ENCODE measurements at places on chromosomes 12 and 14. TPM values are rescaled to one million over a fixed set of nuclear protein-coding genes. Genes with fewer than 3 reads are reported as not detected.

DNA sequence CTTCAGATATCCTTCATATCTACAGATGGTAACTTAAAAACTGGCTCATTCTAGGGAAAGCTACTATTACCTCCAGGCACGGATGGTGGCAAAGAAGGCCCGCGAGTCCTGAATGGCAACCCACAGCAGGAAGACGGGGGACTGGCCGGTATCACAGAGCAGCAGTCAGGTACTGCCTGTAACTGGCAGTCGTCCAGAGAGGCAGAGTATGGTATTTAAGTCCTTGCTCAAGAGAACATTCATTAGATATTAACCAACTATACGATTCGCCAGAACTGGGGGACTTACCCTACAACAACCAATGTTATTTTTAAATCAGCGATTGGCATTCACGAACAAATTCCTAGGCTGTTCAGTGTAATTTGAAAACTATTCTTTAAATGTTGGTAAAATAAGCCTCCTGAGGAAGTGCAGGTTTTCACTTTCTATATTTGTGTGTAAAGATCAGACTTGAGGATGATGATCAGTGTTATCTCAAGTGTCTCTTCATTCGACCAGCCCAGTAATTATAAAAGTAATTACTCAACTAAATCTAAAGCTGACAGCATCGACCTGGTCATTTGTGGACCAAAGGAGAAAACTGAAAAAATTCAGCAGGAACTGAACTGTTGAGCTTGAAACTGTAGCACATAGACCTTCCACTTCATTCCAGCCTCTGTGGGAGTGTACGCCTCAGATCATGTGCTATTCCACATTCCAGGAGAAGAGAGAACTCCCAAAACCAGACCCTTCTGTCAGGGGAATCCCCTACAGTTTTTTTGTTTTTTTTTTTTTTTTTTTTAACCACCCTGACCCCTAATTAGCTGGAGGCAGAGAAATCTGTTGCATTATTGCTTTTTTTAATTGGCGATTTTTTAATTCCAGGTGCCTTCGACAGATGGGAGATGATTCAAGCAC, 75.6 kb downstream of the ESR2 start:
- no peak overlapping the region for H3K27ac ChIP-seq
- H3K36me3 ChIP-seq: peaks cover 31% of the 10 kb centered on the region
- H3K27me3 ChIP-seq: no peaks in the 10 kb centered on the region
- no peak for DNase-seq
- peaks cover 1% of the 10 kb centered on the region for H3K4me1 ChIP-seq
- H3K4me3 ChIP-seq: no peak overlapping the region

Gene MFAP5
- 1.4 TPM for total RNA-seq

DNA sequence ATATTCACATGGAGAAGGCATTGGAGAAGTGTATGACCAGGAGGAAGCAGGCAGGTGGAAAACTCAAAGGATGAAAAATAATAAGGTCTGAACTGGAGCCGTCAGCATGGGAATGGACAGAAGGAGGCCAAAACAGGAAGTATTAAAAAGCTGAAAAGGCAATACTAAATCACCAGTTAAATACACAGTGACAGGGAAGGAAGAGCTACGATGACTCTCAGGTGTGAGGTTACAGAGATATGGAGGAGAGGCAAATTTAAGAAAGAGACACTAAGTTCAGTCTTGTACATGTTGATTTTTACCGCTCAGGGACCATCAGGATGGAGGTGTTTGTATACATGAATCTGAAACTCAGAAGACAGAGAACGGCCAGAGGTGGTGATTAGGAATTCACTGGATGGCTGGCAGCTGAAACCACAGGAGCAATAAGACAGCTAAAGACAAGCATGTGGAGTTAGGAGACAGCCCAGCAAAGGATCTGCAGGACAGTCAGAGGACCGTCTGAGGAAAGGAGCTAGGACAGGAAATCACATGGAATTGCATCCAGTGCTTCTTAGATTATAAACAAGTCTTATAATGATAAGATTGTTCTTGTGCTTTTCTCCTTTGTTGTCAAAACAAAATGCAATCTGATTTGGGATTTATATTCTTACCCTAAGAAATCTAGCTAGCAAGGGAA, 33.9 kb upstream of the CDKN3 start:
- no peaks in the 10 kb centered on the region for H3K36me3 ChIP-seq
- H3K27ac ChIP-seq: no peak overlapping the region
- peaks cover 5% of the 10 kb centered on the region for H3K27me3 ChIP-seq
- no peak for DNase-seq
- H3K4me1 ChIP-seq: peaks cover 22% of the 10 kb centered on the region

Gene LRRC10
- not detected for total RNA-seq

DNA sequence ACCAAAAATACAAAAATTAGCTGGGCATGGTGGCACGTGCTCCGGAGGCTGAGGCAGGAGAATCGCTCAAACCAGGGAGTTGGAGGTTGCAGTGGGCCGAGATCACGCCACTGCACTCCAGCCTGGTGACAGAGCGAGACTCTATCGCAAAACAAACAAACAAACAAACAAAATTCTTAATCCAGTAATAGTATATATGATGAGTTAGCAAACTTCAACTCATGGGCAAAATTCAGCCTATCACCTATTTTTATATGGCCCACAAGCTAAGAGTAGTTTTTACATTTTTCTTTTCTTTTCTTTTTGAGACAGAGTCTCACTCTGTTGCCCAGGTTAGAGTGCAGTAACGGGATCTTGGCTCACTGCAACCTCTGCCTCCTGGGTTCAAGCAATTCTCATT, 14.9 kb downstream of the ATF7 start:
- no peaks in the 10 kb centered on the region for H3K4me1 ChIP-seq
- H3K27ac ChIP-seq: no peak overlapping the region
- DNase-seq: no peak
- no peaks in the 10 kb centered on the region for H3K27me3 ChIP-seq

GRCh38 chr12:51820526-51821439, 27.7 kb downstream of the FIGNL2 start:
- H3K4me1 ChIP-seq: peaks cover 10% of the 10 kb centered on the region
- H3K27me3 ChIP-seq: peaks cover 14% of the 10 kb centered on the region
- H3K27ac ChIP-seq: no peak overlapping the region
- H3K4me3 ChIP-seq: no peak overlapping the region
- peaks cover 5% of the 10 kb centered on the region for H3K36me3 ChIP-seq

DNA sequence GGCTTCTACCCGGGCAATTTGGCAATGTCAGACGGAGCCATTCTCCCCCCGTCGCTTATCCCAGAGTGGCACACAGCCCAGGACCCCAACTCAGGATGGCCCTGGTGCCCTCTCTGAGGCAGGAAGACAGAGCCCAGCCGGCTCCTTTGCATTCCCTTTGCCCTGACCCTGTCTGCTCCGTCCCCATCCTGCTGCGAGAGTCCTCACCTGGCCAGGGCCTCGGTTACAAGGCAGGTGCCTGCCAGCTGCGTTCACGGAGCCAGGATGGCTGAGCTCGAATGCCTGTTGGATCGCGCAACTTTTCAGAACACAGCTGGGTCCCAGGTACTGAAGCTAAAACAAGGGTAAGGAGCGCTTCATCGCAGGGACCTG, 18.6 kb downstream of the LRTM2 start:
- H3K4me3 ChIP-seq: no peak overlapping the region
- no peak for DNase-seq
- H3K27ac ChIP-seq: no peak overlapping the region
- H3K4me1 ChIP-seq: peaks cover 16% of the 10 kb centered on the region
- H3K27me3 ChIP-seq: peaks cover 49% of the 10 kb centered on the region
- H3K36me3 ChIP-seq: no peaks in the 10 kb centered on the region

Gene C12orf54
- not detected for total RNA-seq

DNA sequence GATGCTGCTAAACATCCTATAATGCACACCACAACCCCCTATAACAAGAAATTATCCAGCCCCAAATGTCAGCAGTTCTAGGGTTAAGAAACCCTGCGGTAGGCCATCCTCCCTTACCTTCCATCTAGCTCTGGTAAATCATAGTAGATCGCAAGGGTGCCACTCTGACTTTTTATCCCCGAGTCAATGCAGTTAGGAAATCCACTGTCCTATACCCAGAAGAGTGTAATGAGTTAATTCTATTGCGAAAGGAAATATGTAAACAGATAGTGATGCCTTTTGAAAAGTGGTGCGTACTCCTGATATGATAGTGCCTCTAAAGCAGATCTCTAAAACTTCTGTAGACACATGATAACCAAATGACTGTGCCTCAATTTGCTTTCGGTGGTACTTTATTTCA, 29.8 kb downstream of the SCFD1 start:
- H3K27me3 ChIP-seq: no peaks in the 10 kb centered on the region
- no peak overlapping the region for H3K27ac ChIP-seq
- H3K4me1 ChIP-seq: no peaks in the 10 kb centered on the region
- DNase-seq: no peak

GRCh38 chr14:59455411-59455810, 9.8 kb downstream of the GPR135 start:
- H3K36me3 ChIP-seq: peaks cover 28% of the 10 kb centered on the region
- DNase-seq: no peak
- peaks cover 5% of the 10 kb centered on the region for H3K27me3 ChIP-seq
- H3K4me3 ChIP-seq: no peak overlapping the region
- H3K27ac ChIP-seq: no peak overlapping the region

- peak overlapping the region; percentile 99 for H3K27ac ChIP-seq
- peaks cover 31% of the 10 kb centered on the region for H3K36me3 ChIP-seq
- peak overlapping the region; percentile 99 for H3K4me3 ChIP-seq
- peaks cover 14% of the 10 kb centered on the region for H3K4me1 ChIP-seq
These were observed 522 bp downstream of the TUBA1A start for GRCh38 chr12:49188201-49188915.

DNA sequence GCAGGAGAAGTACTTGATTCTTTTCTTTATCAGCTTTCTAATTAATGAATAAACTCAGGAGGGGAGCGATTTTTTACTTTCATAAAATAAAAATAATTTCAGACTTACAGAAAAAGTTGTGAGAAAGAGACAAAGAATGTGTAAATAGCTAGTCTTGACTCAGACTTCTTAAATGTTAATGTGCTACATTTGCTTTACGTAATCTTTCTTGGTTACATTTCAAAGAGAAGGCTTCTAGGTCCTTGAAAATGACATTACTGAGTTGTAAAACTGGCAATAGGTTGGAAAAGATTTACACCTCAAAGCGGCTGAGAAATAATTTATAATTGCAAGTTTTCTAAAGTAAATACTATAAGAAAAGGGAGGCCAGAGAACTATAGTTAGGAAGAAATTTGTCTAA, 28.6 kb downstream of the GABARAPL1 start:
- H3K36me3 ChIP-seq: no peaks in the 10 kb centered on the region
- H3K4me1 ChIP-seq: no peaks in the 10 kb centered on the region
- H3K27ac ChIP-seq: no peak overlapping the region

Gene LIN7A
- 32.7 TPM for total RNA-seq

Gene IAPP
- 10.0 TPM for total RNA-seq

GRCh38 chr12:5522432-5523335, 90.8 kb downstream of the NTF3 start:
- peaks cover 7% of the 10 kb centered on the region for H3K27me3 ChIP-seq
- no peak for DNase-seq
- H3K4me1 ChIP-seq: peaks cover 4% of the 10 kb centered on the region
- no peak overlapping the region for H3K27ac ChIP-seq
- no peak overlapping the region for H3K4me3 ChIP-seq

DNA sequence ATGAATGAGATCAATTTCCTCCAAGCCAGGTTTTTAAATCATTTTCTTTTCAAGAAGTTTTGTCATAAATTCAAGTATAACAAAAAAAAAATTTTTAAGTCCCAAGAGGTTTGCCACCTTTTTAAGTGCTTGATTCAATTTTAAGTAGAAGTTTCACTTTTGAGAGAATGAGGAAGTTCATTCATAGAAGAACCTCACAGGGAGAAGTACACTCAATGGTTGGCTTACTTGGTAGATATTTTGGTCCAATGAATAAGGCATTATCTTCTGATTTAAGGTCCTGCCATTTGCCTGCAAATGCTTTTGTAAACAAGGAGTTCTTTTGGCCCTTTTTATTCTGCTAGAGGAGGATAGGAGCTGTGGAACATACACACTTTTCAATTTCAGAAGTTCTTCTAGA, 96.7 kb upstream of the NOVA1 start:
- no peak for DNase-seq
- H3K27me3 ChIP-seq: no peaks in the 10 kb centered on the region
- no peaks in the 10 kb centered on the region for H3K4me1 ChIP-seq
- no peak overlapping the region for H3K27ac ChIP-seq
- H3K36me3 ChIP-seq: no peaks in the 10 kb centered on the region
- no peak overlapping the region for H3K4me3 ChIP-seq

GRCh38 chr12:113988064-113988451, 21.9 kb upstream of the RBM19 start:
- H3K27ac ChIP-seq: no peak overlapping the region
- H3K36me3 ChIP-seq: no peaks in the 10 kb centered on the region
- peaks cover 60% of the 10 kb centered on the region for H3K27me3 ChIP-seq
- H3K4me3 ChIP-seq: no peak overlapping the region

DNA sequence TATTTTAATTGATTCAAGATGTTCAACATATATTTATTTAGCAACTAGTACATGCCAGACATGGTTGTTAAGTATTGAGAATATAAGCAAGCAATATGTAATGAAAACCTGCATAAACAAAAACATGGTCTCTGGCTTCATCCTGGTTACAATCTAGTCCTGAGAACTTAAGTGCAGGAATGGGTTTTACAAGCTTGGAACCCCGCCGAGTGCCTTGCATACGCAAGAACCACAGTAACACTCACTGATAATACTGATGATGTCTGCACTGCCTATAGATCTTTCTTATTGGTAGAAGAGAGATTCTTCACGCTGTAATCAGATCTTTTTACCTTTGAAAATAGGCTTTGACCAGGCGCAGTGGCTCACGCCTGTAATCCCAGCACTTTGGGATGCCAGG, 22.9 kb upstream of the CALM1 start:
- no peak for DNase-seq
- no peak overlapping the region for H3K4me3 ChIP-seq
- no peaks in the 10 kb centered on the region for H3K27me3 ChIP-seq
- H3K36me3 ChIP-seq: no peaks in the 10 kb centered on the region
- peaks cover 4% of the 10 kb centered on the region for H3K4me1 ChIP-seq

Gene MDM2
- total RNA-seq: 299 TPM

DNA sequence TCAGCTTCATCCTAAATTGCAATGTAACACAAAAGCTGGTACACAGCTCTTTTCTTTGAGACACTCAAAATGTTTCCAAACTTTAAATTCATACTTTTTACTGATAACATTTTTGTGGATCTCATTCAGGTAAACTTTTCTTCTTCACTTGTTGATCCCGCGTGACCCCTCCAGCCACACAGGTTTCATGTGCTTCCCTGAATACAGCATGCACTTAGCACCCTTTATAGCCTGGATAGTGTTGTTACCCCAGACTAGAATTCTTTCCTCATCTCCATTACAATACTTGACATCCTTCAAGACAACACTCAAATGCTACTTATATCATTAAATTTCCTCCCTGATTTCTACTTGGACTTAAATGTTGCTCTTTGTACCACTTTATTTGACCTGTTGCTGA, 373.4 kb downstream of the RAD51B start:
- H3K27ac ChIP-seq: peak overlapping the region; percentile 84
- no peak for DNase-seq
- peaks cover 7% of the 10 kb centered on the region for H3K36me3 ChIP-seq
- H3K27me3 ChIP-seq: no peaks in the 10 kb centered on the region

Gene SOCS4
- 22.4 TPM for total RNA-seq

DNA sequence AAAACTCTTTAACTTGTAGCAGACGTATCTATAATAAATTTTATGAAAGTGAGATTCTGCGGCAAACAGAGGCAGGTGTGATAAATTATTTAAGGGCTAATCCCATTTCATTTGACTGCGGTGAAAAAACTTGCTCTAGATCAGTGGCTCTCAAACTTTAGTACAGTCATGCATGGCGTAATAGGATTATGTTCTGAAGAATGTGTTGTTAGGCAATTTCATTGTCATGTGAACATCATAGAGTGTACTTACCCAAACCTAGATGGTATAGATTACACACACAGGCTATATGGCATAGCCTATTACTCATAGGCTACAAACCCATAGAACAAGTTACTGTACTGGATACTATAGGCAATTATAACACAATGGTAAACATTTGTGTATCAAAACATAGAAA, 83.7 kb downstream of the HEATR5A start:
- DNase-seq: no peak
- no peaks in the 10 kb centered on the region for H3K27me3 ChIP-seq

Measured in type B pancreatic cell (in vitro differentiated cells).